ENCODE measurements at places on chromosomes 11 and 22. TPM values are rescaled to one million over a fixed set of nuclear protein-coding genes. Genes with fewer than 3 reads are reported as not detected.

- no peak for DNase-seq
Measured at GRCh38 chr11:129702410-129703398, 112.9 kb upstream of the TMEM45B start.

ALDH3B1 gene
- 20.5 TPM for total RNA-seq

LYVE1 gene
- 230 TPM for total RNA-seq

DNA sequence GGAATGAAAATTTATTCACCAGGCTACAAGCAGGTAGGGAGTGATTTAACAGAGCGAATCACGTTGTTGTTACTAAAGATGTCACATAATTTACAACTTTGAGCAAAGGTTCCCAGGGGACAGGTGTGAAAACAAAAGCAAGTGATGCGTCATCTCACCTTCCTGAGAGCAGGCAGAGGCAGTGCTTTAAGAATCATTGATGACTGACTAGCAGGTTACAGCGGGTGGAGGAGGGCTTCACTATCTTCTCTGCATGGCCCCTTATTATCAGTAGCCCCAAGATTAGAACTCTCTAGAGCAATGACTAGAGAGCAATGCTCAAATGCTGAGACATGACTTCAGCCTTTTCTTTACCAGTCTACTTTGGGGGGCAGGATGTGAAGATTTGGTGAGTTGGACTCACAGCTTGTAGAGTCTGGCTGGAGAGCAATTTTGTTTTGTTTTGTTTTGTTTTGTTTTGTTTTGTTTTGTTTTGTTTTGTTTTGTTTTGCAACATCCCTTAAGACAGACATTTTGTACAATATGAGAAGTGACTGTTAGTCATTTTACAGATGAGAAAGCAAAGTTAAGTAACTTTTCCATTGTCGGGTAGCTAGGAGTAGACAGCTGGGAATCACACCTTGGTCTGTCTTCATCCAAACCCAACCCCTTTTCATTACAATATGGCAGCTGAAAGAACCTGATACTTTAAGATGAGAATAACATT, 84.8 kb downstream of the SLC1A2 start:
- no peak for DNase-seq

SMIM35 gene
- total RNA-seq, result 0.47 TPM

DNA sequence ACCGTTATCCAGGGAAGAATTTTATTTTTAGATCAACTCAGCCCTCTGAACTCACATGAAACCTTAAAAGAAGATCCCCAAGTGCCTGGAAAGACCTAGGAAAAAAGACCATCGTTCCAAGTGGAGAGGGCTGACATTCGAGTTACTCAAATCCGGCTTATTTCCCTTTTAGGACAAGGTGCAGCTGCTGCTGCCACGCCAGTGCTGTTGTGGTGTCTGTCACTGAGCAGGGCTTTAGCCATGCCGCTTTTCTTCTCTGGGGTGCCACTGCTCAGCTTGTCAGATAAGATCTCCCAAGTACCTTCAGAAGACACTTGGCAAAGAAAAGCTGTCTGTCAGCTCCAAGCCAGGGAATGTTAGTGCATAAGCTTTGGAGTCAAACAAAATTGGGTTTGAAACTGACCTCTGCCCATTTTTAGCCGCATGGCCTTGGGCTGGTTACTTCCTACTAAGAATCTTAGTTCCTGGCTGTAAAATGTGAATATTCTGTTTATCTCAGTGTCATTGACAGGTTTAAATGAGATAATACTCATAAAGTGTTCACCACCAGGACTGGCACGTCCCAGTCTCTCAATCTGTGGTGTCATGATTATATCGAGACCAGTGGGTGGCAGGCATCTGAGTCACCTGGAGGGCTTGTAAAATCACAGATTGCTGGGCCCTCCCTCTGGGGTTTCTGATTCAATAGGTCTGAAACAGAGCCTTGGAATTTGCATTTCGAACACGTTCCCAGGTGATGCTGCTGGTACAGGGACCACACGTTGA, 117.5 kb downstream of the PKNOX2 start:
- DNase-seq, result no peak

DNA sequence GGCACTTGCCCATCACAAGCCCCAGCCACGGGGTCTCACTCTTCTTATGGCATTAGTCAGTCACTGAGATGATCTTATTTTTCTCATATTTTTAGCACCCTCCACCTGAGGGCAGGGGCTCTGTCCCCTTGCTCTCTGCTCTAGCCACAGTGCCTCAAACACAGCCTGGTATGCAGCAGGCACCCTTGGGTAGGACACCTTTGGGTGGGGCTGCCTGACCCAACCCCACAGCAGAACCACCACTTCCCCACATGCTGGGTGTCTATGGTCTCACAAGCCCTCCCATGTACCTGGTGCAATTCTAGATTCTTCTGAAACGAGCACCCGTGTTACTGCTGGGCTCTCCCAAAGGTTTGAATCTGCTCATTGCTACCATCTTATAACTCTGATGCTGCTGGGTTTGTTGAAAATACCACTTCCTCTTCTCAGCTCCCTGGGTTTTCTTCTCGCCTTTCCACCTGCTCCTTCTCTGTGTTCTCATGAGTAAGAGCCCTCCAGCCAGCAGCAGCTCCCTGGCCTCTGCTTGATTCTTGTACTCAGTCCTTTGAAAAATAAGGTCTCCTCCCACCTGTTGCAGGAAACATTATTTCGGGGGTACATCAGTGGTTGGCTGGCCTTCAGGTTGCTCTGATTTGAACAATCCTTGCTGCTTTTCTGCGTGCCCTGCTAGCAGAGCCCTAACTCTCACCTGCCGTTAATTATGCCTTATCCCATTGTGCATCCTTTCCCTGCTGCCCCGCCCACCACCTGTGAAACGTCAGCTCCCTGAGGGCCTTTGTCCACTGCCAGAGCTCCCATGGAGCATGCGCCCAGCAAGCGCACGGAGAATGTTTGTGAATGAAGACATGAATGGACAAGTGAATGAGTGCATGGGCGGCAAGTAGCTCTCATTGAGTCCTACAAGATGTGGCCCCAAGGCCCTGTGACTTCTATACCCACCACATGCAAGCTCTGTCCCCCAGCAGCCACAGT, 1181.6 kb downstream of the TBC1D22A start:
- DNase-seq, result no peak

DDTL gene
- 0.84 TPM for total RNA-seq

TCN2 gene
- total RNA-seq, result 139 TPM

ZNF70 gene
- 4.6 TPM for total RNA-seq

ZNF215 gene
- total RNA-seq, result 2.9 TPM

CST6 gene
- 1.6 TPM for total RNA-seq

- no peak for DNase-seq
Measured at GRCh38 chr11:43904742-43905535, 24.3 kb downstream of the ALKBH3 start.

GRCh38 chr11:29679996-29680395, 336.8 kb downstream of the KCNA4 start:
- DNase-seq, result no peak

GRCh38 chr11:33303541-33303940, 46.4 kb downstream of the HIPK3 start:
- no peak for DNase-seq

- no peak for DNase-seq
Measured at GRCh38 chr22:39248254-39248653, 3.5 kb upstream of the PDGFB start.

- no peak for DNase-seq
Measured at GRCh38 chr11:14773755-14774154, 118.3 kb downstream of the CYP2R1 start.

- no peak for DNase-seq
Measured at GRCh38 chr11:116257092-116257491, 515.7 kb downstream of the BUD13 start.

FBLN1 gene
- 246 TPM for total RNA-seq

CCDC81 gene
- not detected for total RNA-seq

- no peak for DNase-seq
Measured at GRCh38 chr11:68525930-68526329, 65.4 kb downstream of the PPP6R3 start.

DNA sequence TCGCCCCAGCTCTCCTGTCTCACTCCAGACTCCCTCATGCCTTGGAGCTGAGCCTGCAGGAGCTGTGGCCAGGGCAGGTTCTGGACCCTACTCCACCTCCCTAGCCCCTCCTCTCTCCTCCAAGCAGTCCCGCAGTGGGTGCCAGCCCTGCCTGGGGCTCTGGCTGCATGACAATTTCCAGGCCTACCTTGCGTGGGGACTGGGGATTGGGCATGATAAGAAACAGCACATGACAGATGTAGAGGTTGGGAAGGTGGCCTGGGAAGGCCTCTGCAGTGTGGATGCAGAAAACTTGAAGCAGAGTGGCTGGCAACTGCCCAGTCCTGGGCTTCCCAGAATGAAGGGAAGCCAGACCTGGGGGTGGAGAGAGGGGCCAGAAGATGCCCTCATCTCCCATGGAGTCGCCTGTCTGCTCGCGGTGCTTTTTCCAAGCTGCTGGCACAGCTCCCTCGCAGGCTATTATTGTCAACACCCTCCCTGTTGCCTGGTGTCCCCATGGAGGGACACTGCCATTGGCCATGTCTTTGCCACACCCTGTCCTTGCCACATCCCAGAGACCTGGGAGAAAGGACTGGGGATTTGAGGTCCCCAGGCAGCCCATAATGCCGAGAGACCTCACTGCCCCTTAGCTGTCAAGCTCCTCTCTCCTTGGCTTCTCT, 48.9 kb upstream of the CDON start:
- no peak for DNase-seq

DNA sequence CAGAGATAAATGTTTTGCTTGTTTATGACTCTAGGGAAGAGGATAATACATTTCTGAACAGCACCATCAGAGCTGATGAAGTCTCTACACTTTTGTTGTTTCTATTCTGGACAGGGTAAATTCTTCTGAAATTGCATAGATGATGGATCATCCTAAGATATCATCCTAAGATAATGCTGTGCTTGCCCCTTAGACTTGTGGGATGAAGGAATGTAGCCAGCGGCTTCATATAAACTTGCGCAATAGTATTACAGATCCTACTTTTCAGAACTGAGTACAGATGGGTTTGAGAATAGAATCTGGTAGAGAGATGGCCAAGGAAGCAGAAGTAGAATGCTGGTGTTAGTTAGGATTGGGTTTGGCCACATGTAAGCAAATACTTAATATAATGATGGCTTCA, 61.0 kb downstream of the NCAM1 start:
- no peak for DNase-seq

DNA sequence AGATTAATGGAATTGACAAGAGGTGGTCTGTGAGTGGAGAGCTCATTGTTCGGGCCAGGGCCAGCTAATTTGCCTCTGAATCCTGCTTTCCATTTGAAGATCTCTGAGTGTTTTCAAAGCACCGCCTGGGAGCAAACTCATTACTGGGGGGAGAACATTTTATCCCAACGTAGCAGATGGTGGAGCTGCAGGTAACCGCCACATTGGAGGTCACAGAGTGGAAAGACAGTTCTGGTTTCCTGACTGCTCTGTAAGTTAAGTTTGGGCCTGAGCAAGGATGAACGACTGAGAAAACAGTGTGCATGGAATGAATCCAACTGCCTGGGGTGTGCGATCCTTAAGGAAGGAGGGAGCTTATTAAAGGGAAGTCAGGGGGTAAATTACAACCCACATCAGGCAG, 30.5 kb downstream of the LMO2 start:
- DNase-seq, result no peak

GRCh38 chr11:126607776-126608541, 252.5 kb downstream of the ST3GAL4 start:
- DNase-seq, result no peak
